NCI-H187 treated with DMSO at 0.1 percent for 48 hours (cell line): ENCODE measurements at places on chromosomes 16 and 17.

DNA sequence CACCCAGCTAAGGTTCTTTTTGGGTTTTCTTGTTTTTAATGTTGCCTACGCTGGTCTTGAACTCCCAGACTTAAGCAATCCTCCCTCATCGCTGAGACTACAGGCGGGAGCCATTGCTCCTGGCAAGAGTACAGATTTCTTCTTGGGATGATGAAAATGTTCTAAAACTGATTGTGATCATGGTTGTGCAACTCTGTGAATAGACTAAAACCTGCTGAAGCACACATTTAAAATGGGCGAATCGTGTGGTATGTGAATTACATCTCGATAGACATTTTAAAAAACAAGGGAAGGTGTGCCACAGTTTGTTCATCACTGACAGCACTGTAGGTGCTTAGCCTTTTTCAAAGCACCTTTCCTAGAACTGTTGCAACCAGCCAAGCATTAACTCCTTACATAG is 48.8 kb upstream of the CDH3 start:
- DNase-seq = no peak

GRCh38 chr17:76007131-76007849 is 6.6 kb downstream of the CDK3 start:
- DNase-seq = no peak

GRCh38 chr17:73058022-73058421 is 34.5 kb downstream of the SLC39A11 start:
- DNase-seq = no peak

GRCh38 chr16:980595-980854 is 1.0 kb upstream of the SOX8 start:
- DNase-seq = no peak

GRCh38 chr16:5709889-5710288 is 612.3 kb upstream of the EEF2KMT start:
- no peak for DNase-seq

- no peak for DNase-seq
These were observed 83.2 kb upstream of the GNG13 start for GRCh38 chr16:883781-884180.

GRCh38 chr16:74438492-74438979 is 17.3 kb upstream of the CLEC18B start:
- DNase-seq = no peak

DNA sequence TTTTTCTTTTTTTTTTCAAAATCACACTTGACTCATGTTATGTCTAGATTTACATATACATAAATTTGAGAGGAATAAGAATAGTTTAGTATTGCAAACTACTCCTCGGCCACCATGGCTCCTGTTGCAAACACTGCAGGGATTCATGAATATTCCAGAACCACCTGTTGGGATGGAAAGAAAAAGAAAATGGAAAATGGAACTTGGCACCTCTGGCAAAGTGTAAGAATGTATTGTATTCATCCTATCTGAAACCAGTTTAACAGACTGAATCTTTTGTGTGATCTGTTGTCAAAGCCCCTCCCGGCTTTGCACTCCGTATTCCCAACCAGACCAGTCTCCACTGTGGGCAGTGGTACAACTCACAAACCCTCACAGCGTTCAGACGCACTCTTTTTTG is 124.4 kb downstream of the SPECC1 start:
- no peak for DNase-seq

GRCh38 chr16:18018376-18018775 is 318.2 kb downstream of the NPIPA8 start:
- no peak for DNase-seq

- DNase-seq = no peak
These were observed 47.1 kb downstream of the USP10 start for GRCh38 chr16:84746875-84747274.

- DNase-seq = no peak
These were observed 46.3 kb downstream of the CCDC42 start for GRCh38 chr17:8698162-8698971.

DNA sequence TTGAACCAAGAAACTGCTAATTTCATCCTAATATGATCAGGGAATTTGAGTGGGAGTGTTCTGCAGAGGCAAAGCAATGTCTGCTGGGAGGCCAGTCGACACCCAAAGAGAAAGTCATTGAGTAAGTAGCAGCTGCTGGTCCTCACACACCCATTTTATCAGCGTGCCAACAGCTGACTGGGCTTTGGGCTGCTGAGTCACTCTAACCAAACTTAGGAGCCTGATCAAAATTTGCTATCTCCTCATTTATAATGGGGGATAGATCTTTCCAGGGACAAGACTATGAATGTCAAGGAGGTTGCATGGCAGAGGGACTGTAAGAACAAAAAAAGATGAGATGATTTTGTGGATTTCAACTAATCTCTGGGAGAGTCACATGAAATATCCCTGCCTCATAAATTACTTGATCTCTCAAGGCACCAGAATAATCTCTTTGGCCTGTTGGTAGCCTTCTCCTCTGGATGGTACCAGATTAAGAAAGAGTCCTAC is 32.9 kb downstream of the CPSF4L start:
- no peak for DNase-seq

- no peak for DNase-seq
These were observed 150.6 kb downstream of the MSI2 start for GRCh38 chr17:57406981-57407286.

DNA sequence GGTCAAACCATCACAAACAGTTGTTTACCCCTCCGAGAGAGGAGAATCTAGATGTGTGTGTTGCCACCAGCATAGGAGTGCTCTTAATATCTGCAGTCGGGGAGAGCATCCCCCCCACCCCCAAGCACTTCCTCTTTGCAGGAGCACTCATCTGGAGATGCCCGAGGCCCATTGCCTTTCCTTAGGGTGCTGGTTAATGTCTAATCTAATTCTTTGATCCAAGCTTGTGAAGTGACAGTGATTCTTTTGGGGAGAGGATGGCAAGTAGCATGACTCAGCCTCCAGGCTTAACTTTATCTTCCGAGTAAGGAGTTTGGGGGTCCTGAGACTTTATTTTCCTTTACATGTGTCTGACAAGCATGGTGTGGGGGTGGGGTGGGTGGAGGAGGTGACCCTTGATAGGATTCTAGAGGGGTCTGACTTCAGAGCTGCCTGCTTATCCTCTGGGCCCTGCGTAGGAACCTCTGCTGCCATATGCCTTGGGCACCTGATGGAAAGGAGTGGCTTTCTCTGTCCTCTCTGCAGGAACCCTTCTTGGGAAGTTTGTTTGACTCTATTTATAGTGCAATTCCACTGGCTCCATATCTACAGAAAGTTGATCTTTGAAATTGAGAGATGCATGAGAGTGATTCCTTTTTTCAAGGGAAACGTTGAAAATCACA is 207.1 kb downstream of the SPECC1 start:
- no peak for DNase-seq

DNA sequence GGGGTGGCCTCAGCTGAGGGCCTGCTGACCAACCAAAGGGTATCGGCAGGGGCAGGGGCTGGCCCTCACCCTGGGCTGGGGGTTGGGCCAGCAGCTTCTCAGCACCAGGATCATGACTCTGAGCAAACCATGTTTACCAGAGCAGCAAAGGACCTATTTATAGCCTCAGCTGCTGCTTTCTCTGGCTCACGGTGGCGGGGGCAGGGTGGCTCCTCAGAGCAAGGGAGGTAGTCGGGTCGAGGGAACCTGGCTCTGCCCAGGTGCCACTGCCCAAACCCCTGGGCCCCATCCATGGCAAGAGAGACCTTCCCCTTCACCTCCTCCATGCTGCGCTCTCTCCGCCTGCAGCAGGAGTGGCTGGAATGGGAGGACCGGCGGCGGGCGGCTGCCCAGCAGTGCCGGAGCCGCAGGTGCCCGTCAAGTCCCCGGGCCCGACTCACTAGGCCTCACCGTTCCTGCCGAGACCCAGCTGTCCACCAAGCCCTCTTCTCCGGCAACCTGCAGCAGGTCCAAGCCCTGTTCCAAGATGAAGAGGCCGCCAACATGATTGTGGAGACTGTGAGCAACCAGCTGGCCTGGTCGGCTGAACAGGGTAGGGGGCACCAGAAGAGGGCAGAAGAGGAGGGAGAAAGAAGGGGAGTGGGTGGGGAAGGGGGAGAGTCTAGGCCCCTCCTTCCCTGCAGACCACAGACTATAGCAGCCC is at the start of gene ASB16:
Gene ASB16, plus strand, starts transcription at position 206 of the 703 bp plus-strand sequence. Its CDS starts 86 bp downstream, at position 292.
- no peak for DNase-seq

DNA sequence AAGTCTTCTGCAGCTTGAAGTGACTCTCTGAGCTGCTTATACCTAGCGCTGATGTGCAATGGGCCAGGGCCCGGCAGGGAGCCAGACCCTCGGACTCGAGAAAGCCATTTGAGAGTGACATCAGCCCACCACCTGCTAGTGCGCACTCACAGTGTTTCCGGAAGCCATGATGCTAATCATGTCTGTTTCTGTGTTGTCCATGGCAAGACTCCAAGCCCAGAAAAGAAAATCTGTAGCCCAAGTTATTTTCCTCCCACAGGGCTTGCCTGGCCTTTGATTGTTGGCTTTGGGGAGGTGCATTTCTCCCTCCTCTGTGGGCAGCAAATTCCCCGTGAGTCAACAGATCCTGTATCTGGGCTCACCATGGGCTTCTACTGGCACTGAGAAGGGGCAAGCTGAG is 1.8 kb upstream of the CDRT4 start:
- DNase-seq = no peak

GRCh38 chr17:58330997-58331814 is 2.6 kb upstream of the TSPOAP1 start:
- DNase-seq = no peak

DNA sequence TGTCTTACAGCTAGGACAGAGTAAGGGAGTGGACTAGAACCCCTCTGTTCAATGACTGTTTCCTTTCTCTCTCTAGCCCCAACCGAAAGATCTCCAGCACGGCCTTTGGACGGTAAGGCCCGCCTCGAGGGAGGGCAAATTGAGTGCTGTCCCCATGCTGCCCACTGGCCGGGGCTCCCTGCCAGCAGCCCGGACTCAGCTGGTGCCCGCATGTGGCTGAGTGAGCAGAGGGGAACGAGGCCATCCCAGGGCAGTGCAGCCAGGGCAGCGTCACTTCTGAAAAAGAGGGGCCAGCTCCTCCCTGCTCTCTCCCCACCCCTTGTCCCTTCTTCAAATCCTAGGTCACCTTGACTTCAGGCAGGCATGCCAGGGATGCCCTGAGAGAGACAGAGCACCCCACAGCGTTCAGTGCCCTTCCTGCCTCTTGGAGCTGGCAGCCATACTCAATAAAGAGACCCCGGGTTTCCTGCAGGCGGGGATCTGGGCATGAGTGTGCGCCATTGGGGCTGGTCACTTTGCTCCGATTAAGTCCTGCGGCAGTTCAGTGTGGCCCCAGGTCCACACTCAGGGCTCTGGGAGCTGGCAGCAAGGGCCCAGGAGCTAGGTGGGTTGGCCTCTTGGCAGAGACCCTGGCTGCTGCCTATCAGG is 130.9 kb downstream of the RAB11FIP4 start:
- DNase-seq = no peak

DNA sequence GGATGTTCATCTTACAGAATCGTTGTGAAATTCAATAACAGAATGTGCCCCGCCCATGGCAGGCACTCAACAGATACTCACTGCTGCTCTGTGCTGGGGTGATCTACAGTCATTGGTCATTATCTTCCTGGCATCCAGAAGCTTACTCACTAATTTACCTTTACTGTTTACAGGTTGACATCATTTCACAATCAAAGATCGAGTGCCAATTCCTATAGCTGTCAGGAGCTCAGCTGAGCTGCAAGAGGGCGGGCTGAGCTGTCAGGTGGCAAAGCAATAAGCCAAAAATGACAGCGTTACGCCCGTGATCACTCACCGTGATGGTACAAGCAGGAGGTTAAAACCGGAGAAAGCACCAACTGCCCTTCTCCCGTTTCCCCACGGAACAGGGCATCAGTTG is 51.2 kb downstream of the LITAF start:
- no peak for DNase-seq

GRCh38 chr17:48054238-48055185 is 6.4 kb downstream of the NFE2L1 start:
- peak; percentile 90 for DNase-seq

GRCh38 chr16:25270577-25270976 is 12.9 kb upstream of the ZKSCAN2 start:
- DNase-seq = no peak

GRCh38 chr17:17526369-17526768 is 30.2 kb upstream of the RASD1 start:
- DNase-seq = no peak

GRCh38 chr16:63287401-63287800 is 1251.2 kb upstream of the CDH8 start:
- no peak for DNase-seq

DNA sequence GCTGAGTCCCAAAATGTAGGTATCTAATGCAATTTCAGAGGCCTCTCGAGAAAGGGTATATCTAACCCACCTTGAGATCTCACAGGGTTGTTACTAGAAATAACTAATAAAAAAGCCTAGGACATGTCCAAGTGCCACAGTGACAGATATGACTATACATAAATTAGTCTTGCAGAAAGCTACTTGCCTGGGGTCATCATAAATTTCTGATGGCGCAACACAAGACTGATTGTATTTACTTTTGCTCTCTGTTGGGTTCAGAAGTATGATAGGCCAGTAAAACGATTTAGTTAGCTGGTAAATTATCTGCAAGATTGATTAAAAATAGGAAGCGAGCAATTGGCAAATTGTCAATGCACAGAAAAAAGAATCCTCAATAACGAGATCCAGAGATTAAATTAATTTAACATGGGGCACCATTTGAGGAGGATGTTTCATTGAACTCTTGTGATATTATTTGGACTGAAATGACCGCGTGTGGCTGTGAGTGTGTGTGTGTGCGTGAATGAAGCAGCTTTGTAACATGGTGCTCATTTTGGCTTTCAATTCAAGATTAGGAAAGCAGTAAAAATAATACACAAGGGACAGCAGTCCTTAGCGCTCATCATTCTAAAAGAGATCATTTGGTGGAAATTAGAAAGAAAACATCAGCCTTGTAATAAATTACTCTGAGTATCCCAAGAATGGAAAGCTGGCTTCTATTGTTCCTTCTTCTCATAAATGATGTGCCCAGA is 157.4 kb upstream of the ZFHX3 start:
- no peak for DNase-seq

DNA sequence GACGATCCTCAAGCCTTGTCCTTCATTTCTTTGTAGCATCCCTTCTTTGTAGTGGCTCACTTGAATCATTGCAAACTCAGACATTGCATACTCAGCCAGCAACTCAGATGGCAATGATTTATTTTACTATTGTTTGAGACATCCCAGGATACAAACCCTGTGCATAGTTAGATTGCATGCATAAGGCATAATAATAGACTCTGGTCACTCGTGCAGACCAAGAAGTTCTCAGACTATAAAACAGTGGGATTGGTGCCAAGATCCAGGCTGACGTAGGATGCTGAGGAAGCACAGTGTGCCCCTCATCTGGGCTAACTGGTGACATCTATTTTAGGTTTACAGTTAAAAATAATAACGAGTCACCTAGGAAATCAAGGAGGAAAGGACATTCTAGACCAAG is 142.3 kb downstream of the PMP22 start:
- DNase-seq = no peak
